ENCODE measurements at places on chromosomes 4 and X.

- no peak for DNase-seq
These were observed 64.8 kb downstream of the QDPR start for GRCh38 chr4:17447056-17447455.

GRCh38 chr4:38861791-38862190 lies 5.2 kb upstream of the TLR6 start:
- no peak for DNase-seq

DNA sequence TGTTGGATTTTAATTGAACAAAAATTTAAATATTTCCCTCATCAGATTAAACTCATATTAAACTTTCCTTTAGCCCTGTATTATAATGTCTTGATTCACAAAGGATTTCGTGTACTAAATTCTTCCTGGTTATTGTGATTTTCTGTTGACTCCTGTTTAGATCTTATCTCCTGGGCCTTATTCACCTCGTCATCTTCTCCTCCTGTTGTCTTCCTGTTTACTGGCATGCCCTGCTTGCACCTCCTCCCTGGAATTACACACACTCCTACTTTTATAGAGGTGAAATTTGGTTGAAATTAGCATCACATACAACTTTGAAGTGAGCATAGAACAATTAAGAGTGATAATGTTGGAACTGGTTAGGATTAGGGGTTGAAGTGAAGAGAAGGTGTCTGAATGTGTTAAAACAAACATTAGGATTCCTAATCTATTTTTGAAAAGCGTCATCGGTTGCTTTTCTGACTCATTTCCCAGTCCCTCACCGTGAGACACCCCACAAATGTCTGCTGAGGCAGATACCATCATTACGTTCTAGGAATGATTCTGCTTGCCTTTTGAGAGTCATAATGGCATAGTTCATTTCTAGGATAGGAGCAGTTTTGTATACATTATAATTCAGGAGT lies 32.5 kb downstream of the TLL1 start:
- DNase-seq = peak; percentile 14

DNA sequence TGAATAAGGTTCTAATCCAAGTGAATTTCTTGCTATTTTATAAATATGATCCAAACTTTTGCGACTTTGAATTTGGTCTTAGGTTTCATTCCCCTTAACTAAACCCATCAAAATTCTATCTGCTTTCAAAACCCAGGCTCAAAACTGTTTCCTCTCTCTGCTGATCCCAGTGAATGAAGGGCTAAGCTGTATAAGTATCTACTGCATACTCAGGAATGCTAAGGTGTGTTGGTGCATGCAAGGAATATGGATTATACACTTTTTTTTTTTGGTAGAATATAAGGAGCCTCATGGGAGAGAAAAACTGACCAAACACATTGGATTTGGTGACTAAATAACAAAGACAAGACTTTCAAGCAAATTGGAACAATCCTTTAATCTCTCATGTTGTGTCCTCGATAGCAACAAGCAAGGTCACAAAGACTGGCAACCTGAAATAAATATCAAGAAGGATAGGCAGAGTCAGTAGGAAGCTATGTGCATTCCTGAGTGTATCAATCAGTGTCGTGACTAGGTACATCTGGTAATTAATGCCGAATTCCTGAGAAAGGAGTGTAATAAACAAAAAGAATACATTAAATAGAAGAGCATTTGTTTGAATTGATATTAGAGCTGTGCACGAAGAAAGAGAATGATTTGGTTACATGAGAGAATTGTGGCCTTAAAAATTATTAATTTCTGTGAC lies 74.3 kb upstream of the KCTD8 start:
- no peak for DNase-seq

GRCh38 chrX:72326605-72327300 lies 21.0 kb upstream of the CITED1 start:
- no peak for DNase-seq

DNA sequence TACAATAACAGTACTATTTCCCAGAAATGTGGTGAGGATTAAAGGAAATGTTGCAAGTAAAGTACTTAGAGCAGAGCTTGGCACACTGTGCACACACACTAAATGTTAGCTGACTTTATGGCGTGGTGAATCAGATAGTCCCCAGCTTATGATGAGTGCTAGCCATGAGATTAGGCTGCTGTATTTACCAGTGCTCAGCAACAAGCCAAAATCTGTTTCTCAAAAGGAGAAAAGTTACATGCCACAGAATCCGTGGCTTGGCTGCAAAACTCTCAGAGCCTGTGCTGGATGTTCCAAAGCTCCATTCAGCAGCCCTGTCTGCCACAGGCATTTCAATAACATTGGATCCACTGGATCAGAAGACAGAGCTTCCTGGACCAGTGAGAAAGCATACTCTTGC lies 12.8 kb upstream of the STBD1 start:
- DNase-seq = no peak

DNA sequence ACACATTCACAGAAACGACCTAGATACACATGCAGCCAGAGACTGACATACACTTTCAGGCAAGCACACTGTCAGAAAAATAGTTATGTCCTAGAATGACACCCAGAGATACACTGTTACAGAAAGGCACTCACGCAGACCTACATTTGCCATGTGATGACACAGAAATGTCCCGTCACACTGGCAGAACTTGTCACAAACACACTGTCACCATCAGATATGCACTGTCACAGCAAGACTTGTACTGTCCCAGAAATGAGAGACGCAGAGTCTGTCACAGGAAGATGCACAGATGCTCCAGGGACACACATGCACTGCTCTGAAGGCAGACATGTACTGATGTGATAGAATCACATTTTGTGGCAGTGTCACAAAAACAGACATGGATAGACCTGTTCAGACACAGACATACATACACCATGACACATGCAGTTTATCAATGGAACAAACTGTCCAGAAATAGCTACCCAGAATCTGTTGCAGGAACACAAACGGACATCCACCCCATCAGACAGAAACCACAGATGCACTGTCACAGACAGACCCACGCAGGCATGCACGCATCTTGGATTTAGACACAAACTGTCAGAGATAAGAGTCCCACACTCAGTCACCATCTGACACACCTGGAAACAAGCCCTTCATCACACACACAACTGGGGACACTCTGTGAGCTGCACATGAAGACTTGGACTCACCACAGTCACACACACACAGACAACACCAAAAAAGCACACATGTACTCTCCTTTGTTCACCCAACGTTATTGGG lies 1.3 kb upstream of the PIM2 start:
- no peak for DNase-seq

- DNase-seq = no peak
These were observed 157.7 kb downstream of the SMIM20 start for GRCh38 chr4:26071688-26072087.

DNA sequence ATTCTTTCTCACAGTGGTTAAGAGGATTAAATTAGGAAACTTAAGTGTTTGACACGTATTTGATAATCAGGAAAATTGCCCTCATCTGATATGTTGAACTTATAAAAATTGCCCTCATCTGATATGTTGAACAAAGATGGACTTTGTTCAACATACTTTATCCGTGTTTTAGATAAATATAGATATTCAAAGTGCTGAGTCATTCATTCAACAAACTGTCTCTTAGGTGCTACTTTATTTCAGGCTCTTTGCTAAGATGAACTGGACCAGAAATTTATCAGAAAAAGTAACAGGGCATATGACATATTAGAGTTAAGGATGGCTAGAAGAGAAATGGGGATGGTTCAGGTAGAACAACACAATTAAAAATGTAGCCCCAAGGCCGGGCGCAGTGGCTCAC lies 81.7 kb downstream of the IL1RAPL1 start:
- DNase-seq = no peak

GRCh38 chr4:182351485-182351884 lies 108.3 kb downstream of the TENM3 start:
- no peak for DNase-seq

GRCh38 chr4:83012200-83012686 lies 1.6 kb upstream of the LIN54 start:
- DNase-seq = no peak

DNA sequence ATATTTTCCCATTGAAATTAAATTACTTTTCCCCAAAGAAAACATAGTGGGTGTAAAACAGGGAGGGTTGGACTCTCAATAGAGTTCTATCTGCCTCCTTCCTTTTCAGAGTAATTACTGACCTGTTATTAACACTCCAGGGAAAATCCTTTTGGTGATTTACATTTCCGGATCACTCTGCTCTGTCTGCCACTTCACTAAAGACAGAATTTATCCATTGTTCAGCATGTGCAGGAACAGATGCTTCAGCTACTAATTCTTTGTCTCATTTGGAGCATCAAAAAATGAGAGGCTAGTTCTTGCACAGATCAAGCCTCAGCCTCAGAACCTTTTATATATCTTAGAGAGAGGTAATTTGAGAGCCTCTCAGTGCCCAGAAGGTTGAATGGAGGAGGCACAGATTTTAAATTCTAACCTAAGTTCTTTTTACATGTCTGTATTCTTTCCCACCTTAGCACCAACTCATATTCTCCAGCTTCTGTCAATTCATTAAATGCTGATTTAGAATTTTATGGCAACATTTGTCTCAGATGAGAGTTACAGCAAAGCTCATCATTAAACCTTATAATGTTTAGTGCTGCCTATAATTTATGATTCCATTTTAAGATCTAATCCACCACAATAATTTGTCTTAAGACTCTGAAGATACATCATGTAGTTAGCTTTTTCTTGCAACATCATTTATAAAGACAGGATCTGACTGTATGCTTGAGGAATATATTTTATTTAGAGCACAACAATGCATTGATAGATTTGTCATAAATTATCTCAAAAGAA lies 1494.4 kb downstream of the STIM2 start:
- DNase-seq = no peak

- DNase-seq = no peak
These were observed 71.7 kb upstream of the HGFAC start for GRCh38 chr4:3369781-3370674.

- DNase-seq = no peak
These were observed 3.4 kb downstream of the SPARCL1 start for GRCh38 chr4:87525636-87526295.

DNA sequence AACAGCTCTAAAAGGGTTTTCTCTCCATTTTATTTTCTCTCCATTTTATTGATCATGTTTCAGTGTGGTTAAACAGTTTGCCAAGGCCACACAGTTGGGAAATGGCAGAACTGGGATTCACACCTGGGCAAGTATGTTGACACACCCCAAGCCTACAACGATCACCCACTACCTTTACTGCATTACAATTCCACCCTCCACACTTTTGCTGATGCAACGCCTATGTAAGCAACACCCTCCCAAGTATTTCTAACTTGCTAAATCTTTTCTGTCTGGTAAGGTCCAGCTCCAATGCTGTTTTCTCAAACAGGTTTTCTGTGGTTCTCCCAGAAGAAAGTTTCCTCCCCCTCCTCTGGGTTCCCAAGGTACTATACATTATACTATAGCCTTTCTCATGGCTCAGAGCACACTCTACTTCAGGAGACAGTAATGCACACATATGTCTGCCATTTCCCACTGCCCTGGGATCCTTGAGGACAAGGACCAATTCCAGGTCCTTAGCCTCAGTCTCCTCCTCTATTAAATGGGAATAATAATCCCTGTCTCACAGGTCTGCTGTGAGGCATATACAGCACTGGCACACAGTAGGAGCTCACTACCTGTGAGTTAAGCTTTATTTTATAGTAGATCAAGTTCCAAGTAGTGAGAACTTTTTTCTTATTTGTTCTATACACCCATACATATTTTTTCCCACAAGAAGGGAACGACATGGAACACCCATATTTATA lies 27.9 kb downstream of the IQSEC2 start:
- peak; percentile 3 for DNase-seq

GRCh38 chr4:6128221-6128850 lies 72.0 kb downstream of the JAKMIP1 start:
- no peak for DNase-seq

DNA sequence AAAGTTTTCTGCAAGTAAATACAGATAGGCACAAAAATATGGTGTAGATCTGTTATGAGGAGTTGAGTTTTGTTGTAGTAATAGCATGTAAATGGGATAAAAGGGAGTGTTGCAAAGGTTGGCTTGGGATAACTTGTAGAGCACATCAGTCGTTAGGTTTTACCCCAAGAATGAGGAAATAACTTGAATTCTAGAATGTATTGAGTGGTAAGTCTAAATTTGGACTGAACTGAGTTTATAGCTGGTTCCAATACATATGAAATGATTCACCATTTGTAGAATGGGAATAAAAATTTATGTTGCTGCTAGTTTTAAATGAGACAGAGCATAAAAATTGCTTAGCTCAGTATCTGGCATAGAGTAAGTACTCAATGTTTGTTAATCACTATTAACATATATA lies 719.2 kb downstream of the FSTL5 start:
- no peak for DNase-seq

- no peak for DNase-seq
These were observed 20.6 kb downstream of the CLDN22 start for GRCh38 chr4:183299464-183299863.

- no peak for DNase-seq
These were observed 24.4 kb upstream of the BCORL1 start for GRCh38 chrX:129958083-129958465.

DNA sequence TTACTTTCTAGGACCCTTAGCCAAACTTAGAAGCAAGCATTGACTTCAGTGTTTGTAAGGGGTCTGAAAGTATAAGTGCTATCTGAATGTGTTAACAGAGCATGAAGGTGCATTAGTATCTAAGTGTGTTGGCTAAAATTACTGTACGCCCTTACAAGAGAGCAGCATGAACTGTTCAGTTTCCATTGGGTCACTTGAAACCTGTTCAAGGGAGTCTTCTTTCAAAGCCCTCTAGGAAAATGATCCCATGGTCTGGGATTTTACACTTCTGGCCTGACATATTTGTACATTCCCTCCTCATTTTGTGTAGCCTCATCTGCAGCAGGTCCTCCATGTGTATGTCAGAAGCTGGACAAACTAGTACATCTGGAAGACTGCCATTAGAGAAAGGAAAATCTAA lies 3.2 kb downstream of the PRDX4 start:
- DNase-seq = no peak

- DNase-seq = no peak
These were observed 37.8 kb downstream of the ABCB7 start for GRCh38 chrX:75118296-75118695.

- no peak for DNase-seq
These were observed 36.6 kb downstream of the IRF2 start for GRCh38 chr4:184437565-184438265.

- no peak for DNase-seq
These were observed 5.1 kb downstream of the GRIPAP1 start for GRCh38 chrX:48996969-48997368.

GRCh38 chr4:70927502-70928137 lies 25.5 kb downstream of the MOB1B start:
- DNase-seq = no peak
